ENCODE measurements at places on chromosomes 7 and 10.
A peak's percentile ranks its signal among the peaks of the same experiment; 100 is the strongest.

DNA sequence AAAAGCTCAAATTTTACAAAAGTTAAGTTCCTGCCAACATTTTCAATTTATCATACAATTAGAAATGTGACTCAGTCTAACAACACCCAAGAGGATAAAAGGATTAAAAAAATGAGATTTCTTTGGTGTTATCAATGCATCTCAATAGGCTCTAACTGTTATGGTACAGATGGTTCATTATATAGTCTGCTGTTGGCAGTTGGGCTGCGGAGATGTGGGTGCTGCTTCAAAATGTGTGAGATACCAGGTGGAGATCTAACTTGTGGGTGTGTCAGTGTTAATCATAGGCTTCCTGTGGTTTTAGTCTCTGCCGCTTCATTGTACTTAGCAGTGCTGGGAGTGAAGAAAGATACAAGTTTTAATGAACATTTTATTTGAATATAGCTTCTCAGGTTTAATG, 231.2 kb downstream of the EXOC4 start:
- peak; percentile 29 for DNase-seq

- no peak for DNase-seq
Measured at GRCh38 chr7:12646139-12646538, 41.3 kb upstream of the ARL4A start.

- DNase-seq, result no peak
Measured at GRCh38 chr10:22252801-22253579, 35.2 kb upstream of the EBLN1 start.

GRCh38 chr7:116495736-116496135, 3.8 kb upstream of the CAV2 start:
- no peak for DNase-seq

GRCh38 chr7:4745971-4746919, 29.2 kb upstream of the AP5Z1 start:
- peak; percentile 44 for DNase-seq

GRCh38 chr7:114885836-114886235, 36.1 kb upstream of the MDFIC start:
- DNase-seq, result no peak

GRCh38 chr7:1025743-1026581, 18.4 kb upstream of the GPR146 start:
- no peak for DNase-seq

- no peak for DNase-seq
Measured at GRCh38 chr10:30742471-30742870, 112.9 kb upstream of the LYZL2 start.

DNA sequence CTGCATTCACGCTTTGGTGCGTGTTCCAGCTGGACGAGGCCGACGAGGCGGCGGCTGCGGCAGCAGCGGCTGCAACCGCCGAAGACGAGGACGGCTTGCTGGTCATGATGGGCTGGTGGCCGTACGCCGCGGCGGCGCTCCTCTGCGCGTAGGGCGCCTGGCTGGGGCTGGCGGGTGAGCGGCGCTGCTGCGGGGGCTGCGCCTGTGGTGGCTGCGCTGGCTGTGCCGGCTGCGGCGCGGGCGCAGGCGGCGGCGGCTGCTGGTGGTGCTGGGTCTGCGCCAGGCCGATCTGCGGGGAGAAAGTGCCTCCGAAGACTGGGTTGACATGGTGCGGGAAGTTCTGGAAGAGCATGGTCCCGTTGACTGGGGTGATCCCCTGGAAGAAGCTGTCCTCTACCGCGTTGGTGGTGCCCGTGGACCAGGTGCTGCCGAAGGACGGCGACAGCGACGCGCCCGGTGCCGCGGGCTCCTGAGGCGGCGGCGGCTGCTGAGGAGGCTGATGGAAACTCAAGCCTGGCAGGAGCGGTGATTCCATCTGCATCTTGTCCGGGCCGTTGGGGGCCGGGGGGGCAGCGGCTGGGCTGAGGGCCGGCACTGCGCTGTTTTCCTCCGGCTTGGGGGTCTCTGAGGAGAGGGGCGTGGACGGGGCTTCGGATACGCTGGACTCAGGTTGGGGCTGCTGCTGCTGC, 51.1 kb downstream of the CPEB3 start:
- DNase-seq, result peak; percentile 12

DNA sequence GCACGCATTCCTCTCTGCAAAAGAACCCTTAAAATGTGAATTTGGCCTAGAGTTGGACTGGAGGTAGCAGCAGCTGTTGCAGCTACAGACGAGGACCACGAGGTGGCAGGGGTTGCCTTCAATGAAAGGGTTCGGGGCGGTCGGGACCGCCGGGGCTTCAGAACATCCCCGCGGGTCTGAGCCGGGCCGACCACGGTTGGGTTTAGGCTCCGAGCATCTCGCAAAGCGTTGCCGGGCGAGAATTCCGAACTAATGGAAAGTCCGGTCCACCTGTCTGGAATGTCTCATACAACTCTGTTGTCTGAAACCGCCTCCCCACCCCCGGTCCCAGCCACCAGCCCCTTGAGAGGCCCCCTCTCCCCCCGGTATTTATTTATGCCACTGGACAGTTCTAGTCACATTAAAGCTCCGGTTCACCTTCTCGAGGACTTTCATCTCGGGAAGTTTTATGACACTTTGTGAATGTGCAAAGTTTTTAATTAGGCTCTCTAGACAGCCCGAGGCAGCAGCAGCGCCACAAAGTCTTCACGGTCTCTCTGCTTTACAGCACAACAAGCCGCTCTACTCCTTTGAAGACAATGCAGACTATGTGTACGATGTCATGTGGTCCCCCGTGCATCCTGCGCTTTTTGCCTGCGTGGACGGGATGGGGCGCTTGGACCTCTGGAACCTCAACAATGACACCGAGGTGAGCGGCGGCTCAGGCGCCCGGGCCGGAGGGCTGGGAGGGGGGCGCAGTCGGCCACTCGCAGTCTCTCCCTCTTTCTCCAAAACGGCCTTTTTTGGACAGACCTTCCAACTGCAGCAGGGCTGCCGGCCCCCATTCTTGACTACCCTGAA, 246.2 kb downstream of the SLC25A13 start:
- peak; percentile 69 for DNase-seq

DNA sequence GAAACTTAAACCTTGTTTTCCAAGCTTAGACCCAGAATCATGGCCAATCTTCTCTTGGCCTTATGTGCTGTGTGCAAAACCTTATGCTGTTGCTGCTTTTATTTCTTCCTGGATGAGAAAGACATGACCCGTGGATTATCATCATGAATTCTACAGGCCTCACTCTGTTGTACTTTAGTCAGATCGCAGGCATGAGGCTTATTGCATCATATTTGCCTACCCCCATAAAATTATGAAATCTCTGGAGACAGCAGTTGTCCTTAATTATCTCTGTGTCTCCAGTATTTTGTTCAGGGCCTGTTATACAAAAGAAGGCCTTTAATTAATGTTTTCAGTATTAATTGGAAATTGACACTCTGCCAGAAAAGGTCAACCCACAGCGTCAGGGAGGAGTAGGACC, 71.6 kb downstream of the PLCE1 start:
- DNase-seq, result no peak

- peak; percentile 68 for DNase-seq
Measured at GRCh38 chr10:12844811-12845483, 156.6 kb downstream of the CCDC3 start.

- DNase-seq, result peak; percentile 45
Measured at GRCh38 chr7:152341039-152341913, 94.5 kb downstream of the KMT2C start.

DNA sequence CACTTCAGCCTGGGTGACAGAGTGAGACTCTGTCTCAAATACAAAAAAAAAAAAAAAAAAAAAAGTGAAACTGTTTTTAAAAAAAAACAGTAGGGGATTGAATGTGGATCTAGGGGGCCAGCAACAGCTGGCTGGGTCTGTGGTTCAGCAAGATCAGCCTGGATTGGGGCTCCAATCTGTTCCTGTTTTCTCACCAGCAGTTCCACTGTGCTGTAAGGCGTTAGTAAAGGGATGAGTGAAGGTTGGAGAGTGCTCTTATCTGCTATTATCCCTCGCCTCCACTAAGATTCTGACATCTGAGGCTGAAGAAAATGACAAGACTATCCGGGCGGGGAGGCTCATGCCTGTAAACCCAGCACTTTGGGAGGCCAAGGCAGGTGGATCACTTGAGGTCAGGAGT, 41.6 kb upstream of the GTF2IRD1 start:
- no peak for DNase-seq

DNA sequence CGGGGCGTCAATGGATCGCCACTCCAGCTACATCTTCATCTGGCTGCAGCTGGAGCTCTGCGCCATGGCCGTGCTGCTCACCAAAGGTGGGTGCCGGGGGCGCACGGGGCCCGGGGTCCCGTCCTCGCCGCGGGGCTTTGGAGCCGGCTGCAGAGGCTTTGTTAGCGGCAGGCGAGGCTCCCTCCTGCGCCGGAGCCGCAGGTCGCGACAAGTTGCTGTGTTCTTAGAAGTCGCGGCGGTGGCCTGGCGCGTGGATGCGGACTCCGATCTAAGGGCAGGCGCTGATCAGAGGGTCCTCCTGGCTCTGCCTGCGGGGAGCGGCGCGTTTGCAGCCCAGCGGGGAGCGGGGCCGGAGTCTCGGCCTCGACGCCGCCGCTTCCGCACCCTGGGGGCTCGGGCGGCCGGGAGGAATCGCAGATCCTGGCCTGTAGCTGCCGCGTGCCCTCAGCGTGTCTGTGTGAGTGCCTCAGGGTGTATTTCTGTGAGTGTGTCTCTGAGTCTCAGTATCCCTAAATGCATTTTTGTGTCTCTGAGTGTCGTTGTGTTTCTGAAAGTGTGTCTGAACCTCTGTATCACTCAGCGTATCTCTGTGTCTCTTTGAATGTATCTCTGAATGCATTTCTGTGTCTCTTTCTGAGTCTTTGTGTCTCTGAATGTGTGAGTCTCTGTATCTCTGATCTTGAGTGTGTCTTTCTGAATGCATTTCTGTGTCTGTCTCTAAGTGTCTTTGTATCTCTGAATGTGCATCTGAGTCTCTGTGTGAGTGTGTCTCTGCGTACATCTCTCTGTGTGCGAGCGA, 766 bp downstream of the BAMBI start:
- DNase-seq, result no peak

DNA sequence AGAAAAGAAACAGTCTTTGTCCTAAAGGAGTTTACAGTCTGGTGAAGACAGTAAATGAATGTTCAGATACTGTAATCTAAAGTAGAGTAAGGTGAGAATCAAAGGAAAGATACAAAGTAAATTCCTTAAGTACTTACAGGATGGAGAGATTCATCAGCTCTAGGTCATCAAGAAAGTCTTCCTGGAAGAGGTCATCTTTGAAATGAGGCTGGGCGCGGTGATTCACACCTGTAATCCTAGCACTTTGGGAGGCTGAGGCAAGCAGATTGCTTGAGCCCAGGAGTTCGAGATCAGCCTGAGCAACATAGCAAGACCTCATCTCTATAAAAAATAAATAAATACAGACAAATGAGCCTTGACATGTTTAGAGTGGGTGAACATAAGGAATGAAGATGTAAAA, 18.3 kb downstream of the FHIP2A start:
- DNase-seq, result no peak

GRCh38 chr7:103967401-103967800, 22.1 kb downstream of the RELN start:
- no peak for DNase-seq

All from LoVo (cell line).